NCI-H2081 (cell line): ENCODE measurements at places on chromosomes 7 and 10.

DNA sequence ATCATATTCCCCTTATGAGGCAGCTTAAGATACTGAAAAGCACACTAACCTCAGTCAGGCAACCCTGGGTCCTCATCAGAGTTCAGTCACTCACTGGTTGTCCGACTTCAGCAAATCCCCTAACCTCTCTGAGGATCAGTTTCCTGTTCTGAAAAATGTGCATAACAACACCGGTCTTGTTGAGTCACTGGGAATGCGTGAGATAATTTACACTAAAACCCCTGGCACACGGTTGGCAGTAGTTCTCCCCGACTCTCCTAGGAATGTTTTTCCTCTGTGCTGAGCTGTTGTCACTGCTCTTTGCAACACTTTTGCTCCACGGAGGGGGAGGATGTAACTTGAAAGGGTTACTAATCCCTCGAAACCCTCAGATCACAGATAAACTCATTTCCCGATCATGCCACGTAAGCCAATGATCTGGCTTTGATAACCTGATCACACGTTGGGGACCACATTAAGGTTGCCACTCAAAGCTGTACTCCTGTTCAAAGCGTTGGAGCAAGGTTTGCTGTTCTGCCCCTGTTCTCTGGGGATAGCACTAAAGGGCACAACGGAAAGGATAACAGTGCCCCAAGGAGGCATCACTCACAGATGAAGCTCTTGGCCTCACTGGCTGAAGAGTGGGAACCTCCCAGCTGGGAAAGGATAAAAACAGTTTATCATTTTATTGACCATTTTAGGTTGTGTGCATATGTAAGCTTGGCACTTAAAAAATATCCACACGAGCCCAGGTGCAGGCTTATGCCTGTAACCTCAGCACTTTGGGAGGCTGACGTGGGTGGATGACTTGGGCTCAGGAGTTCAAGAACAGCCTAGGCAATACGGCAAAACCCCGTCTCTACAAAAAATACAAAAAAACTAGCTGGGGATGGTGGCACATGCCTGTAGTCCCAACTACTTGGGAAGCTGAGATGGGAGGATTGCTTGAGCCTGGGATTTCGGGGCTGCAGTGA is 5.0 kb upstream of the RBM17 start:
- DNase-seq = no peak

- no peak for DNase-seq
Observed at GRCh38 chr7:39623732-39624441, 515 bp downstream of the RALA start.

DNA sequence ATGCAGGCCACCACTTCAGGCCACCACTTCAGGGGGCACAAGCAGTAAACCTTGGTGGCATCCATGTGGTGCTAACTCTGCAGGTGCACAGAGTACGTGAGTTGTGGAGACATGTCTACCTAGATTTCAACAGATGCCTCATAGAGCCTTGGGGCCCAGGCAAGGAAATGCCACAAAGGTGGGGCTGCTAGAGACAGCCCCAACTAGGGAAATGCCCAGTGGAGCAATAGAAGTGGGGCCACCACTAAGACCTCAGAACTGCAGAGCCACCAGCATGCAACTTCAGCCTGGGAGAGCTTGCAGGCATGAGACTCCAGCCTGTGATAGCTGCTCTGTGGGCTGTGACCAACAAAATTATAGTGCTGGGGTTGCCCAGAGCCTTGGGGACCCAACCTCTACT is 107.6 kb downstream of the DNAJC1 start:
- no peak for DNase-seq

DNA sequence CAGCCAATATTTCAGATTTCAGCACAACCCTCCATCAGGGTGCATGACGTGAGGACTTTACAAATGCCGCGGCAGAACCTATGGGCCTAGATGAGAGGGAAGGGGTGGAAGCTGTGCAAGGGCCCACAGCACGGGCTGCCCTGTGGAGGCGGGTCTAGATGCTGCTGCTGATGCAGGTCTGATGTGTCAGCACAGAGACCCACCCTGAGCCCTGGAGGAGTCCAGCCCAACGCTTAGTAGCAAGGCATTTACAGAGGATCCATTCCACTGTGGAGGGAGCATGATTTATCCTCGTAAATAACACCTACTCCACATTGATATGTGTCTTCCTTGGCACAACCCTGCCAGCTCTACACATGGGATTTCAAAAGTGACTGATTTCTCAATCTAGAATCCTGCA is 48.5 kb downstream of the MYL10 start:
- no peak for DNase-seq

DNA sequence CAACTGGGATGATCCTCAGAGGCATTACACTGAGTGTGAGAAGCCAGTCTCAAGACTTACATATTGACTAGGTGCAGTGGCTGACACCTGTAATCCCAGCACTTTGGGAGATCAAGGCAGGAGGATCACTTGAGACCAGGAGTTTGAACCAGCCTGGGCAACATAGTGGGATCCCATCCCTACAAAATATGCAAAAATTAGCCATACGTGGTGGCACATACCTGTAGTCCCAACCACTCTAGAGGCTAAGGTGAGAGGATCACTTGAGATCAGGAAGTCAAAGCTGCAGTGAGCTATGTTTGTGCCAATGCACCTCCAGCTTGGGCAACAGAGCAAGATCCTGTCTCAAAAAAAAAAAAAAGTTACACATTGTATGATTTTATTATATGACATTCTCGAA is 23.5 kb upstream of the TNPO3 start:
- DNase-seq = no peak

DNA sequence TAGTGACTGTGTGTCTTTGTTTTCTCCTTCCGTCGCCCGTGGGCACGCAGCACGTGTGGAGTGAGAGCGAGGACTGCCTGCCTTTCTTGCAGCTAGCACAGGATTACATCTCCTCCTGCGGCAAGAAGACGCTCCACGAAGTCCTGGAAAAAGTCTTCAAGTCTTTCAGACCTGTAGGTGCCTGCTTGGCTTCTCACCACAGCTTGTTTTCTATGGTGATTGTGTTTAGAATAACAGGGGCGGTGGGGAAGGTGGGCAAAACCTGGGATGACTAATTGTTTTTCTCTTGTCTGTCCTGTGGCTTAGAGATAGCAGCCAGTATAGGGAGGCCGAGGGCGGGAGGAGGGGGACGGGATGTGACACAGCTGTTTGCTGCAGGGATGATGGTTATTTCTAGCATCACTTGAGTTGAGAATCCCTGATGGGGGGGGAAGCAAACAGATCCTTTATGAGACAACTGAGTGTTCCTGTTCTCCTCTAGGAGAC is 11.4 kb downstream of the MTURN start:
- peak; percentile 33 for DNase-seq

GRCh38 chr7:142478479-142479220 is 220.8 kb upstream of the PRSS58 start:
- DNase-seq = peak; percentile 55

GRCh38 chr7:158357898-158358821 is 229.5 kb downstream of the PTPRN2 start:
- no peak for DNase-seq

- DNase-seq = no peak
Observed at GRCh38 chr7:25707768-25708620, 444.0 kb upstream of the NFE2L3 start.

DNA sequence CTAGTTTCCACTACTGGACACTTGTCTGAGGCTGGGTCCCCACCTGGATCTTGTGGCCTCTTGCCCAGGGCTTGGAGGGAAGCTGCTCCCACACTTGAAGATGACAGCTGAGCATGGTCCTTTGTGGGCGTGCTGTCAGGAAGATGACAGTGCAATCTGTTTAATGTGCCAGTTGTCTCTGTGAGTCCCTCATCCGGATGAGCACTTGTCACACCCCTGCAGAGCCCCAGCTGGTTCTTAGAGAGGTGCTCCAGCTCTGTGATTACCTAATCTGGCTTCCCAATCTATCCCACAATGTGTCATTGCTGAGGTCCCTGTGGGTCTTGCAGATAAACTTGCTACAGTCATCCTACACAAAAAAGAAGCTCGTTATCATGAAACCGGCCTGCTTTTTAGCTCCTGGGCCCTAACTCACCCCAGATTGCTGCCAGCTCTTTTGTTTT is 34.8 kb upstream of the CCSER2 start:
- DNase-seq = no peak

GRCh38 chr10:126387041-126387921 is 996 bp downstream of the ADAM12 start:
- DNase-seq = no peak

- no peak for DNase-seq
Observed at GRCh38 chr7:12968836-12969422, 281.5 kb downstream of the ARL4A start.

DNA sequence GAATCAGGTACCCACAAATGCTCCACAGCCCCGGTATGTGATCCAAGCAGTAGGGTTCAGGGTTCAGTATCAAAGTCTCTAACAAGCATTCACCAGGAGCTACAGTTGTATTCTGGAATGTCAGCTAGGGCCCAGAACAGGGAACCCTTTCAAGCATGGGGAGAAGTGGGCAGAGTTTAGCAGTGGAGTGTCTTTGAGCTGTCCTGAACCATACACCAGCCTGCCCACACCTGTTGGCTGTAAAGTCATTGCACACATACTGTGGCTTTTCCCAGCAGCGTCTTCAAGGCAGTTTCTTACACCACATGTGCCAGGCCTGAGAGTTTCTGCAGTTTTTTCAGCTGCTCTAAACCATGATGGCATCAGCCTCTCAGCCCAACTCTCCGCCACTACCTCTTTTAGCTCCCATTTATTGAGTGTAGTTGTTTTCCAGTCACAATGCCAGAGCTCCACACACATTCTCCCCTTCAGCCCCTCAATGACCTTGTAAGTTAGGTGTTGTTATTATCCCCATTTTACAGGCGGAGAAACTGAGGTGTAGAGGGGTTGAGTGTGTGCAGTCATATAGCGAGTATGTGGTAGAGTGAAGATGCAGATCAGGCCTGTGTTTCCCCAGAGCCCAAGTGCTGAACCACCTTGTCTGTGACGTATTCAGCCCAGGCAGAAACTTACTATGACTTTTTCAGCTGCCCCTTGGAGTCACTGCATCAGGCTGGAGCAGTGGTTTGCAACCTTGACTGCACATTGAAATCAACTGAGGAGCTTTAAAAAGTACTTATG is 83.1 kb downstream of the CHN2 start:
- no peak for DNase-seq

DNA sequence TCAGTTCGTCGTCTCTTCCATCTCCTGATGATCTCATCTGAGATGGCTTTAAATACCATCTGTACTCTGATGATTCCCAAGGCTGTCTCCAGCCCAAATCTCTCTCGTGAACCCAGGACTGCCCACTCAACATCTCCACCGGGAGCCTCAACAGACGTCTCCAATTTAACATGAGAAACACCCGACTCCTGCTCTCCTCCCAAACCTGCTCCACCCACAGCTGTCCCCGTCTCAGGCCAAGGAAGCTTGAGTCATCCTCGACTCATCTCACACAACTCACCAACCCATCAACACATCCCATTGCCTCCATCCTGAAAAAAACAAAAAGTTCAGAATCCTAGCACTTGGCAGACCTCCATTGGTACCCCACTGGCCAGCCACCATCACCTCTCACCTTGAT is 29.7 kb upstream of the CALN1 start:
- DNase-seq = no peak

DNA sequence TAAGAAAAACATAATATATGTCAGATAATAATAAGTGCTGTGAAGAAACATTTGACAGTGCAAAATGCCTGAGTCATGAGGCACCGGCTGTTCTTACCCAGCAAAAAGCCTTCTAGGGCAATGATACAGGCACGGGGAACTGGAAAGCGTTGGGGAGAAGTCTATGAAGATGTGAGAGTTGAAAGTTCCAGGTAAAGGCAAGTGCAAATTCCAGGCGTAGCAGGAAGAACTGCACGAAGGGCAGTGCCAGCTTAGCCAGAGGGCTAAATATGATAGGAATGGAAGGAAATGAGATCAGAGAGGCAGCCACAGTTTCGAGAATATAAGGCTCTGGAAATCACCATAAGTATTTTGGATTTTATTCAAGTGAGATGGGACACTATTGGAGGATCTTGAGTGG is 87.0 kb downstream of the IPMK start:
- no peak for DNase-seq

- DNase-seq = no peak
Observed at GRCh38 chr7:142927085-142927745, 6.3 kb downstream of the TRPV5 start.

GRCh38 chr7:48421357-48421756 is 250.1 kb downstream of the ABCA13 start:
- no peak for DNase-seq

GRCh38 chr10:126068322-126068721 is 172.0 kb downstream of the FANK1 start:
- DNase-seq = no peak

DNA sequence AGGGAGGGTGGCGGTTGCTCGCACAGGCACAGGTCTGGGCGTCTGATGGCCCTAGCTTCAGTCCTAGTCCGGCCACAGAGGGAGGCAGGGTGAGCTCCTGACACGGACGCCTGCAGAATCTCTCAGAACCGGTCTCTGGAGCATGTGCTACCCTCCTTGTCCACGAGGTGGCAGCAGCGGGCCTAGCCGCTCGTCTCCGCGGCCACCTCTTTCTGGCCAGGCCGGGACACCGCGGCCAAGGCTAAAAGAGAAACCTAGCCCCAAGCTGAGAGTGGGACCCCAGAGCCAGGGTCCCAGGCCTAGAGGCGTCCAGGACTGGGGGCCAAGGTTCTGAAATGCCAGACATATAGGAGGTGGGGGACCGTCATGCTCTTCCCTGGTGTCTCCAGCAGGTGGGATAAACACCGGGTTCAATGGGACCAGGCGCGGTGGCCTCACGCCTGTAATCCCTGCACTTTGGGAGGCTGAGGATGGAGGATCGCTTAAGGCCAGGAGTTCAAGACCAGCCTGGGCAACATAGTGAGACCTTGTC is 3.2 kb upstream of the LAT2 start:
- DNase-seq = peak; percentile 46

DNA sequence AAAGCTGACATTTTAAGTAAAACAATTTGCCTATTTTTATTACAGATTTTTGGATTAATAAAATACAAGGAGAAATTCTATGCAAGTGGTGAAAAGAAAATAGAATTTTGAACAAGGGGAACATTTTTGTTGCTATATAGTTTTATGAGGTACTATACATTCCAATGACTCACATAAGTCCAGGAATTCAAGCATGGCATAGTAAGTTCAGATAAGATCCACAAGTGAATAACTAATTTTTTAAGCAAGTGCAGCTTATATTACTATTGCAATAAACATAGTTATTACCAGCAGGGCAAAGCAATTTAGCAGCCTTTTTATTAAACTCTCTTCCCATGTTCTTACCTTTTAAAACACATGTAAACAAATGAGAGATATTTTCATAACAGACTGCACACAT is 1123.5 kb upstream of the LRRN3 start:
- DNase-seq = no peak

DNA sequence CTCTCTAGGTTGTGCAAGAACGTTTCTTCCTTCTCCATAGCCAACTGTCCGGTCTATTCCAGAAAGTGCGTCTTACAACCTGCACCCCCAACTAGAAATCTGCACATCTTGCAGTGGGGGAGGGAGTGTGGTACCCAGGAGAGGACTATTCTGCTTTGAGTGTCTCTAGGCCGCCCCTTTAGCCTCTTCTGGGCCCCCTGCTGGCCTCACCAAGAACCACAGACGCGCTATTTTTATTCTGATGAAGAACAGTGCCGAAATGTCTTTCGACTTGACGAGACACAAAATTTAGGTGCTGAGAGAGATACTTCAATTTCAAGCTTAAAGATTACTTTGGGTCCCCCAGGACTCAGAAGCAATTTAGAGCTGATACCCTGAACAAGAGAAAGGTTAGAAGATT is 1.0 kb downstream of the CNPY1 start:
- no peak for DNase-seq

- DNase-seq = peak; percentile 11
Observed at GRCh38 chr7:115135769-115136410, 214.0 kb downstream of the MDFIC start.
